ENCODE measurements at places on chromosomes 7 and 10.

DNA sequence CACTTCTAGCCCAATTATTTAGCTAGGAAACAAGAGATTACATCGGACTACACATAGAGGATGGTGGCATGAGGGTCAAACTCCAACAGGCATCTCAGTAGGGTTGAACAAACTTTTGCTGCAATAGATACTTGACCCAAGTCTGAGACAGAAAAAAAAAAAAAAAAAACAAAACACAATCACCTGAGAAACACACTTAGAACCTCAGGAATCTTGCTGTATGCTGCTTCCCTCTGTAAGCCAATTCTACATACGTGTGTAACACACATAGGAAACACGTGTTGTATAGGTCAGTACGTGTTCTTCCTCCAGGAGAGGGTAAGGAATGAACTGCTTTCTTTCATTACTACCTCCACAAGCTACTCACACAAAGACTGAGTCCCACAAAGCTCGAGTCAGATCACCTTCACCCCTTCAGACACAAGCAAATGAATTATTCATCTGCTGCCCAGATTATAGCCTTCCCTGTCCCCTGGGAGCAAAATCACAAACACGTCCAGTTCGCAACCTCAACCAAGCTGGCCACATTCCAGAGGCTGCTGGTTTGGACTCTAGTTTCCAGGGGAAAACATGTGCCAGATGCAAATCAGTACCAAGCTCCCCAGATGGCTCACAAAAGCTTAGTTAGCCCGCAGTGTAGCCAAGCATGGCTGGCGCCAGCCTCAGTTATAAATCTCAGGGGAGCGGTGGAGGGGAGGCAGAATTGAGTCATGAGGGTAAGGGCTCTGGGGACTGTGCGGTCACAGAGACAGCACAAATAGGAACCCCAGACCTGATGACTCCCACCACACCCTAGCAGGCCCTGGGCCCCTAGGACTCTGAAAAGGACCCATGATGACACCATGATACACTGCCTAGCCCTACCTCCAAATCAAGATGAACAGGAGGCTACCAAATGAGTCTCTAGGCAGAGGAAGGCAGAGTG, 15.1 kb downstream of the PSAP start:
- DNase-seq: no peak

GRCh38 chr7:114255404-114255841, 159.2 kb upstream of the FOXP2 start:
- no peak for DNase-seq

DNA sequence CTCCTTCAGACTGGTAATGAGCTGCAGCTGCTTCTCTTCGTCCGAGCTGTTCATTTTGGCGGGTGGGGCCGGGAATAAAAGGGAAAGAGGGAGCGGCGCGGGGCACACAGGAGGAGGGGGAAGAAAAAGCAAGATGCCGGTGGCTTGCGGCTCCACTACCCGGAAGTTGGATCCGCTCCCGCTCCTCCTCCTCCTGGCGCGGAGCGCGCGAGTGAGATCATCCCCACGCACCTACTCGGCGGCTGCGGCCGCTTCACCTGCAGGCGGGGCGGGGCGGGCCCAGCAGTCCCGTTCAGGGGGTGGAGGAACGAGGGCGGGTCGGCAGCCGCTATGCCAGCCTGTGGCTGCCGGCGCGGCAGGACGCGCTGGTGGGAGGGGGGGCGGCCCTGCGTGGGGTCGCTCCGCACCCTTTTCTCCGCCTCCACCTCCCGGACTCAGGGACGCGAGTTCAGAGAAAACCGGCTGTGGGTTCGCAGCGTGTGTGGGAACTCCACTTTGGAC, at the start of gene SHTN1:
TSS of gene SHTN1 (minus strand) at position 162 of the 501 bp plus-strand sequence. CDS start at position 54, 108 bp downstream.
- DNase-seq: no peak

DNA sequence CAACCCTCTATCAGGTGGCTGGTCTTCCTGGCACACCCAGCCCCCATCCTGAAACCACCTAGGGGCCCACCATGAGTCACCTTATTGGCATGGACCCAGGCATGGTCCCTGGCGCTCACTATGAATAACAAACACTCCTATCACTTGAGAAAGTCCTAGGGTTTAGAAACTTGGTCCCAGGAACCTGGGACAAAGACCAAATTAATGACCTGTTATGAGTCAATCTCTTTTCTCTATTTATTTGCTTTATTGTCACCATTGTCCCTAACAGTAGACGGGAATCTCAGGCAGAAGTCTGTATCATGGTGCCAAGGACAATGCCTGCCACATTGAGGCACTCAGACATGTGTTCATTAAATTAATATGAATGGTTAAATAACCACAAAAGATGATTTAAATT, 599.6 kb upstream of the C7orf33 start:
- DNase-seq: no peak

DNA sequence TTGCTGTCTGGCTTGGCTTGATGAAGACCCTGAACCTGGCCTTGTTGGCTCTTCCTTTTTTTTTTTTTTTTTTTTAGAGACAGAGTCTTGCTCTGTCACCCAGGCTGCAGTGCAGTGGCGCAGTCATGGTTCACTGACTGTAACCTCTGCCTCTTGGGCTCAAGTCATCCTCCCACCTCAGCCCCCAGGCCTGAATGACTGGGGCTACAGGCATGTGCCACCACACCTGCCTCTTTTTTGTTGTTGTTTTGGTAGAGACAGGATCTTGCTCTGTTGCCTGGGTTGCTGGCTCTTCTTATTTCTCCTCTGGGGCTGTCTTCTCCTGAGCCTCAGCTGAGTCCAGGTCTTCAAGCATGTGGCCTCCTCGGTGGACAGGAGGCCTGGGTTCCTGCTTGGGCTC, 44.7 kb downstream of the PRF1 start:
- DNase-seq: no peak

- no peak for DNase-seq
These were observed 17.8 kb downstream of the ENO4 start for GRCh38 chr10:116866987-116867595.

DNA sequence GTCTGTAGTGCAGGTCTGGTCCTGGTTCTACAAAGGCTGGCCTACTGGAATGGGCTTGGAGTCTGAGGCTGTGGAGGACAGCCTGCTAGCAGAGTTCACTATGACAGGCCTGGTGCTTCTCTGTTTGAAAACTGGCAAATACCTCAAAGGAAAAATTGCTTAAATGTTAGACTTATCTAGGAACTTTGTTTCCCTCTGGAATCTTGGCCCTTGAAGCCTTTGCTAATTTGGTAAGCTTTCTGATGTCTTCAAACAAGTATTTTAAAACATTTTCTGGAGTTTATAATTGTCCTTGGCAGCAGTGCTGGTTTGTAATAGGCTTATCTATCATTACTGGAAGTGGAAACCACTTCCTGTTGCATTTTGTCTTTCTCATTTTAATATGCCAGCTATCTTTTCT, 139.7 kb downstream of the TMEM26 start:
- no peak for DNase-seq

DNA sequence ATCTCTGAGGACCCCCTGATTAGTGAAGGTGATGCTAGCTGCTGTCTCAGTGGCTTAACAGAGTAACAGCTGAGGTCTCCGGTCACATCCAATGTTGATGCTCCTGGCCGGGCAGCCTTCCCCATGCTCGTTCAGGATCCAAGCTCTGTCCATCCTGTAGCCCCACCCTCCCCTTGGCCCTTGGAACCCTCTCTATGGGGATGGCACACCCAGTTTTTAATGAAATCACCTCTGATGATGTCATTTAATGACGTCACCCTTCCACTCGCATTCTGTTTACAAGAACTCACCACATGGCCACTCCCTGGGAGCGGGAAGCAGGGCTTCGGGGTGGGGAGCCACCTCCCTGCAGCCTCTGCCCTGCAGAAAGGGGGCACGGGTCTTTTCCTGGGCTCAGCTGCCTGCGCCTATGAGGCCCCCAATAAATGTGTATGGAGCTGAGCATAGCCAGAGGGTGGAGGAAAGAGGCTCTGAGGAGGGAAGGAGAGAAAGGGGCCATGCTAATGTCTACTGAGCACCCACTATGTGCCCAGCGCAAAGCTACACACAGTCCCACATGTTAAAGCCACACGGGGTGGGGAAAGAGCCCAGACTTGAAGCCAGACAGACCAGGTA, 95.5 kb downstream of the OAT start:
- no peak for DNase-seq

GRCh38 chr10:114576716-114577115, 81.4 kb downstream of the ABLIM1 start:
- no peak for DNase-seq

DNA sequence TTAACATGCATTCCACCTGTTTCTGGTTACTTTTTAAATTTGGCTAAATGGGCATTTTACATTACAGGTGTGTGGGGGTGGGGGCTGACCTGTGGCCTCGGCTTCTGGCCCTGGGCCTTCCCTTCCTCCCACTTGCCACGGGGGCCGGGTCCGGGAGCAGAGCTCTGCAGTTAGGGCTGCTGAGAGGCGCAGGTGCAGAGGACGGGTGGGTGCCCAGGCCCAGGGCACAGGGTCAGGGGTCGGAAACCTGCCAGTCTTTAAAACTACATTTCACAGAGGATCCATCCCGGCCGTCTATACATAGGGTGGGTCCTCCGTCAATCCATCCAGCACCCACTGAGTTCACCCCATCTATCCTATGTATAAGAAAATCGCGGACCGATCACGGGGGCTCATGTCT, 106.5 kb upstream of the INSIG1 start:
- no peak for DNase-seq
